HFF-Myc (cell line): ENCODE measurements at places on chromosomes 12 and 14.

GRCh38 chr14:79749065-79749464 lies 462.2 kb downstream of the DIO2 start:
- DNase-seq: no peak

- no peak for DNase-seq
Measured at GRCh38 chr12:24494401-24494800, 454.5 kb downstream of the BCAT1 start.

GRCh38 chr12:31214626-31215517 lies 111.1 kb downstream of the SINHCAF start:
- DNase-seq: no peak

- no peak for DNase-seq
Measured at GRCh38 chr14:39264558-39264957, 30.8 kb downstream of the MIA2 start.

DNA sequence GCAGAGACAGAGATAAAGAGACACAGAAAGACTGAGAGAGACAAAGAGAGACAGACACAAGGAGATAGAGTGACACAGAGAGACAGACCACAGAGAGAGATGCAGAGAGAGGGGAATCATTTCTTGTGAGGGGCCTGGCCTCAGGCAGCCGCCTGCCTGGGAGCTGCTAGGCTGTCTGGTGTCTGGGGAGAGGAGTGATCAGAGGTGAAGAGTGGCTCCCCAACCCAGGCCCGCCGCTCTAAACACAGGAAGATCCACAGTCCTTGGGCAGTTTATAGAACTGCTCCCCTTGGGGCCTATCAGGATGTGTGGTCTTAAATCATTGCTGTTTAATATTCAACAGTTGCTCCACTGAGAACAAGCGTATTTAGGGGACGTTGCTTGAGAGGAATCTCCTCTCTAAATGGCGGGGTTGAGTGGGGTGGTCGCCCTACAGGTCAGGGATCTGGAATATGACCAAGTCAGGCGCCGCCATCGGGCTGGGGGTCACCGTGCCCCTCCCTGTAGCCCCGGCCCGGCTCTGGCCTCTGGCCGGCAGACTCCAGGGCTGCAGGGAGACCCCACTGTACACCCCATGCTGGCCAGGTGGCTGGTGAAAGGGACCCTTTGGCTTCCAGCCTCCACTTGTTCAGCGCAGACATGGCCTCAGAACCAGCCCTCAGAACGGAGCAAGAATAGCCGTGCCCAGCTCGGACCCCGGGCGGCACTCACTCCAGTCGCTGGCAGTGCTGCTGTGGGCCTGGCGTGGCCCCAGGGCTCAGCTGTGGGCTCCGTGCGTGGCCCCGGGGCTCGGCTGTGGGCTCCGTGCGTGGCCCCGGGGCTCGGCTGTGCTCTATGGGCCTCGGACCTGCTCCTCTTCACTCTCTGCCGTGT lies 89.4 kb downstream of the GALNT9 start:
- DNase-seq: no peak

GRCh38 chr14:75604979-75605851 lies 26.8 kb downstream of the FLVCR2 start:
- no peak for DNase-seq

DNA sequence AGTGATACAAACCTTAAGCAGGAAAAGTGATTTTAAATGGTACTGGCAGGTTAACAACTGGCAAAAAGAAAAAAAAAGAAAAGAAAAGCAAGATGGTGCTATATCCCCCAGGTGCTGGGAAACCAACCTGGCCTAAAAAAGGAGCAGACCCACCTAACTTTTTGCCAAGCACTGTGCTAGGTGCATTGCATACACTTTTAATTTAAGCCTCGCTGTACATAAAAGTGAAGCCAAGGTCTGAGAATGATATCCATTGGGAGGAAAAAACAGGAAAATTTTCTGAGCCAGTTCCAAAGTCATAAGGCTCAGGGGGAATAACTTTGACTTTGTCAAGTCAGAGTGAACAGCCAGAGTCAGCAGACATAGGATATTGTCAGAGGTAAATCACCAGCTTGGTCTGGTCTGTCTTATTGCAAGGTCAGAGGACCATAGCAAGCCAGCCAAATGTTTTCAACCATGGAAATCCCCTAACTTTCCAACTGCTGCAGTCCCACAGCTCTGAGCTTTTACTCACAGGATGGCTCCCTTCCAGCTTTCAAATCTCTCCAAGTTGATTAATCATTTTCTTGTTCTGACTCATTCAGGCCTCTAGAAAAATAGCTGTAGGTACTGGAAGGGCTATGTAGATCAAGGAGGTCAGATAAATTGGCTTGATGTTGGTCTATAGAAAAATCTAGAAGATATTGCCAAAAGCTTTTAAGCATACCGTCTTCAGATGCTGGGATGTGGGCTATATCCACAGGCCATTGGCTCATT lies 412.9 kb downstream of the RAD51B start:
- peak; percentile 97 for DNase-seq

GRCh38 chr14:37116933-37117849 lies 55.2 kb downstream of the SLC25A21 start:
- peak; percentile 36 for DNase-seq

- no peak for DNase-seq
Measured at GRCh38 chr12:93894391-93895088, 217.4 kb downstream of the CRADD start.

DNA sequence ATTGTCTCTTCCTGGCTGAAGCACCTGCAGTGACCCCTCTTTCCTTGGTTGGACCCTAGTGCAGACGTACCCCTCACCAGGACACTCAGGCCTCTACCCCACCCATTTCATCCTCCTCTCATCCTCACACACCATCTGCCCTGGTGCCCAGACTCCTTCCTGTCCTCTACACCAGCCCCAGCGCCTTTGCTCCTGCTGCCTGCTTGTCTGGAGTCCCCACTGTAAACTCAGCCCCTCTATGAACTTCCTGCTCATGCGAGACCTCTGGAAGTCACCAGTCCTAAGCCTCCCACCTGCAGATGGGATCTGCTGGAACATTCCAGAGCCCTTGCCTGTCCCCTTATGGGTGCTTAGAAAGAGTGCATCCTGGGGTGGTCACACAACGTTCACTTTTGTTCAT lies 242.5 kb downstream of the ADGRD1 start:
- DNase-seq: no peak

GRCh38 chr12:48001505-48002413 lies 2.5 kb downstream of the COL2A1 start:
- no peak for DNase-seq

DNA sequence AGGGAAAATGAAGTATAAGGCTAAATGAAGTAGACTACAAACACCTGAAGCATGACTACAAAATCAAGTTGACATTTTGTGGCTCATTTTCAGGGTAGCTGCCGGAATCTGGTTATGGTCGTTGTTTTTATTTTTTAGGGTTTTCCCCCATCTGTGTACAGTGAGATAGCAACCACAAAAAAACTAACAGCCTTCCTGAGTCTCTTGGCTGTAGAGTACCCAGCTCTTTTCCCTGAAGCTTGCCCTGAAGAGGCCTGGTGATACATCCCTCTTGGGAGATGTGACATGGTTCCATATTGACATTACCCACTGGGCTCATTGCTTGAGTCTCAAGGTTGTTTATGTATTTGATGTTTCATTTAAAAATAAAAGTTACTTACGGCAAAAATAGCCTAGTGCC lies 424.0 kb downstream of the ZFP36L1 start:
- DNase-seq: no peak

GRCh38 chr14:50619569-50620141 lies 48.5 kb downstream of the SAV1 start:
- no peak for DNase-seq

DNA sequence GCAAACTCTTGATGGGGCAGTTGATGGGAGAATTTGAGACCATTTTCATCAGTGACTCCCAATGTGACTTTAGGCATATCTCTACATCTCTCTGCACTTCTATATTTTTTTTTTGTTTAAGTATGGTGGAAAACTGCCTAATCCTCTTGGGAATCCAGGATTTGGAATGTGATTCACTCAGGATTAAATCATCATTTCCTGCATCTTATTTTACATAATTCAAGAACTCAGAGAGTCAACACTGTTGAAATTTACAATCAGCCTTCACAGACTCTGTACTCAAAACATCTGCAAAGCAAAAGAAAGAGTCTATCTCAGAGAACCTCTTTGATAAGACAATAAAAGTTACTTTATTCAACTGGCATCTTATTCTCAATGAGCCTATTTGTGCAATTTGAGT lies 260.7 kb upstream of the NOS1 start:
- no peak for DNase-seq

DNA sequence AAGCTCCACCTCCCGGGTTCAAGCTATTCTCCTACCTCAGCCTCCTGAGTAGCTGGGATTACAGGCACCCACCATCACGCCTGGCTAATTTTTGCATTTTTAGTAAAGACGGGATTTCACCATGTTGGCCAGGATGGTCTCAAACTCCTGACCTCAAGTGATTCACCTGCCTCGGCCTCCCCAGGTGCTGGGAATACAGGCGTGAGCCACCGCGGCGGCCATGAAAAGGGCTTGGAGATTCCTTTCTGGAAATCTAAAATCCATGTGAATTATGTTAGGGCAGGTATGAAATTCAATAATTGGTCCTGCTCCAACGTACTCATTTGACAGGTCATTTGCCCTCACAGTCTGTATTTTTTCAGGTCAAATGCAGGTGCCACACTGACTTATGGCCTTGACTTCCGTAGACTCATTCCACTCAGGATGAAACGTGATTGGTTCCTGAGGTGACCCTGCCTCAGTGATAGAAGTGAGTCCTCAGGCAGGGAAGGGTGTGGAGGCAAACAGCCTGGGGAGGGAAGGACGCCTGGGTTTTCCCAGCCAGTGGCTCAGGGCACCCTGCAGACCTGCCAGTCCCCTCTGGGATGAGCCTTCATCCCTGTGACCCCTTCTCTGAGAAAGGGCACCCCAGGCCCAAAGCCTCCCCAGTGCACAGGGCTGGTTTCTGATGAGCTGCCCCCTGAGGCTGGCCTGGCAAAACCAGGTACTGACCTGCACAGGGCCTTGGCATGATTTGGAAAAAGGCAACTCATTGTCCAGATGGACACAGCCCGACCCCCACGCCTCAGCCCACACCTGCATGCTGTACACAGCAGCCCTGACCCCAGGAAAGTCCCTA lies 48.7 kb downstream of the PSMA6 start:
- DNase-seq: no peak

GRCh38 chr12:15851045-15851620 lies 31.1 kb upstream of the STRAP start:
- DNase-seq: no peak

GRCh38 chr12:102421802-102422583 lies 58.4 kb downstream of the IGF1 start:
- no peak for DNase-seq

DNA sequence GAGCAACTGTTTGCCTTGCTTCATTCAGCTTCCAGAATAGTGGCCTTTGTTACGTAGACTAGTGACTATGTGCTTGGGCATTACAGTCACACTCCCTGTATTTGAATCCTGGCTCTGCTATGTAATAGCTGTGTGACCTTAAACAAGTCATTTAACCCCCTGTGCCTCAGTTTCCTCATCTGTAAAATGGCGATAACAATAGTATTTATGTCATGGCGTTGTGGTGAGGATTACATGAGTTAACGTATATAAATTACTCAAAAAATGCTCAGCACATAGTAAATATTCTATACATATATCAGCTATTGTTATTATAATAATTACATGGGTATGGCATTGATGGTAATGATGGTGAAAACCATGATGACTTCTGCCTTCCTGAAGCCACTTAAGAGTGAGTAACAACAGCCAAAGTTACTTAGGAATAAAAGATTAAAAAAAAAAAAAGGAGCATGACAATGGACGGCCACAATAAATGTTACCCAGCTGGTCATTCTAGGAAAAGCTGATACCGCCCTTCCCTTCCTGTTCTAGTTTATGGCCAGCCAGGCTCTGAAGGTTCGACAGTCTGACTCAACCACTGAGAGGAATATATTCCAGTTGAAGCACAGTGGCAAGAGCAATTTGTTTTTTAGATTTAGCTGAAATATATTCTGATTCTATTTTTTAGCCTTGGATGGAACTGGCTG lies 9.9 kb upstream of the ADIPOR2 start:
- DNase-seq: no peak

DNA sequence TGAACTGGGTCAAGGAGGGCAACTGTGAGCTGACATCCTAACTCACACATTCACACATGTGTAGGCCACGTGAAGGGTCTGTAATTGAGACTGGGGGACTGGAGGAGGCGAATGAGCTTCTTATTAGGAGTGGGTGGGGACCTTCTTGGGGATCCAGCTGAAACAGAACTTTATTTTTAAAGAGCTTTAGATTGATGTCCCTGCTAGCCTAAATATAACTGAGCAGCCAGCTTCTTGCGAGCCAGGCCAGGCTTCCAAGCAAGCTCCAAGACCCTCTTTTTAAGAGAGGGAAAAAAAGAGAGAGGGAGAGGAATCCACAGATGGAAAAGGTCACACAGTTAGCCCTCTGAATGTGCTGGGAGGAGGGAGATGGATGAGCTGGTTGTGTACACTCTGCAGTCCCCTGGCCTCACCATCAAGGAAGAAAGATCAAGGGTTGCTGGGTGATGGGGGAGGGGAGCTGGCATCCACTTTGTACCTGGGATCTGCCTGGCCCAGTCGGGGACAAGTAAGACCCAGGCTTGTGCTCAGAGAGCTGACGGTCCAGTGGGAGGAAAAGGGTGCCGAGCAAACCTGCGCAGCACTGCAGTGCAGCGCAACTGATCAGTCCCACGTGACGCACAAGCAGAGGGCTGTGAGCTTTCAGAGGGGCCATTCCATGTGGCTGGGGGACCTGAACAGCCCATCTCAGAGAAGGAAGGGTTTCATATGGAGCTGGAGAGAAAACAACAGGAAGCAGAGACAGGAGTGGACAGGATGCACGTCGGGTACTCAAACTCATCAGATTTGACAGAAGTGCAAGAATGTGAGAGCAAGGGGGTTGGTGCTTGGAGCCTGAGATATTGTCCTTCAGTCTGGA lies 154.5 kb downstream of the ZFP36L1 start:
- no peak for DNase-seq

GRCh38 chr14:74085047-74085637 lies 386 bp downstream of the LIN52 start:
- DNase-seq: no peak

DNA sequence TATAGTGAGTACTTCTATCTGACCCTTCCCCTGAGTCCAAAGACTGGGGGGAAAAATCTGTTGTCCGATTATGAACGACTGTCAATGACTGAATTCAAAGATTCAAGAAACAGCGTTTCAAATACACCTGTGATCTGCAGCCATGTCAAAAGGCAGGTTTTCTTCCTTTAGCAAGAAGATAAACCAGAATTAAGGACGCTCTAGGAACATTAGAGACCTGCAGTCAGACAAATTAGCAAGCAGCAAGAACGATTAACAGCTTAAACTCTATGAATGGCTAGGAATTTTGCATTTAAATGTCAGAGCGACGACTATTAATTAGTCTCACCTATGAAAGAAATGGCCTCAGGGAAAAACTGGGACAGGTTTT lies 2.1 kb downstream of the DUSP6 start:
- DNase-seq: no peak

DNA sequence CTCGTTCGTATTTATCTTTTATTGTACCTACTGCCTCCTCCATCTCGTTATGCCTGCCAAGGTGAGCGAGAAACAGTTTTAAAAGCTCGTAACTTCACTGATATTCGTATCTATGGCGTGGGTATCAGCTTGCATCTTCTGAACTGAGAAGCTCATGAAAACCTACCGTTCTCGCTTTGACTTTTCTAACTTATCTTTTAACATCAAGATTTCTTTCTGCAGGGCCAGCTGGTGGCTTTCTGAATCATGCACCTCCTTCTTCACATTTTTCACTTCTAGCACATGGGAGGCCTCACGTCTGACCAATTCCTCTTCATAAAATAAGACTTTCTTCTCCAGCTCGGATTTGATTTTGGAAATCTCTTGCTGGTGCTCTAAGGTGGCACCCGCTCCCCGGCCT lies 45.8 kb downstream of the AMN start:
- DNase-seq: no peak
